ENCODE measurements at places on chromosomes 13 and 19.
A peak's percentile ranks its signal among the peaks of the same experiment; 100 is the strongest.

GRCh38 chr13:95049772-95050171 lies 251.5 kb downstream of the ABCC4 start:
- no peak for DNase-seq

GRCh38 chr13:114283576-114283975 lies 2.2 kb downstream of the UPF3A start:
- no peak for DNase-seq

DNA sequence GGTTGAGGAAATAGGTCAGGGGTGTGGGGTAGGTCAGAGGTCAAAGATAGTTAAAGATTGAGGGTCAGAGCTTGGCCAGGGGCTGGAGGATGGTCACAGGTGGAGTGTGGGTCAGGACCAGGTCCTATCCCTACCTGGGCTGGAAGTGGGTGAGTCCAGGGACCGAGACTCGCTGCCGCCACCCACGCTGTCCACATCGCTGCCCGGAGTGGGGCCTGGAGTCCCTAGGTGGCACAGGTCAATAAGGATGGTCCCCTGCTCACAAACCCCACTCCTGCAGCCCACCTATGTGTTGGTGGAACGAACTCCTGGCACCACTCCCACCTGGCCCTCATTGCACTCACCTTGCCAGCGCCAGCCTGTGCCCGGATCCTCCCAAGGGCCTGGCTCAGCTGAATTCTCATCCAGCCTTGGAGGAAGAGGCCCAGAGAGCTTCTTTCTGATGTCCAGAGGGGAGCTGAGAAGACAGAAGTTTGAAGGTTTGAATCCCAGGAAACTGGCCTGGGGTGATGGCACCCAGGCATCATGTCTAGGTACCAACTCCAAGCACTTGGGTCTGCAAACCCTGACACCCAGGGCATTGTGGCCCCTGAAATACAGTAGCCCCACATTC lies 6.8 kb downstream of the GMIP start:
- no peak for DNase-seq

DNA sequence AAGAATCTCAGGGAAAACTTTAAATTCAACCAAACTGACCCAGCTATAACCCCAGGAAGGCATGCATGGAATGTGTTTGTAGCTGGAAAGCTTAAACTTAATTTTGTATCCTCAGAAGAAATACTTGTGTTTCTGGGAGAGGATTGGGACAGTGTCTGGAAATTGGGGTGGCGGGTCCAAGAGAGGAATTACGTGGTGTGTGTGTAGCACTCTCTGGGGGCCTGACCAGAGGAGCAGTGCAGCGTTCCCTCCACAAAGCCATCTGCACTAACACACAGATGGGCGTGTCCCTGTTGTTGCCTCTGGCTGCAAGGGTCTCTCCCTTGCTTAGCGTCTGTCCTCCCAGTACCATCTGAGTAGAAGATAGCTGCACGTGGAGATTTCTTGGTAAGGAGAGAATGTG lies 6.4 kb downstream of the GARRE1 start:
- no peak for DNase-seq

- DNase-seq = no peak
Observed at GRCh38 chr13:80603351-80603750, 262.4 kb upstream of the SPRY2 start.

GRCh38 chr19:17332677-17333581 lies 1.7 kb downstream of the ANO8 start:
- DNase-seq = no peak

- no peak for DNase-seq
Observed at GRCh38 chr13:23871616-23872220, 17.5 kb downstream of the MIPEP start.

- no peak for DNase-seq
Observed at GRCh38 chr13:42454749-42455148, 119.2 kb upstream of the TNFSF11 start.

DNA sequence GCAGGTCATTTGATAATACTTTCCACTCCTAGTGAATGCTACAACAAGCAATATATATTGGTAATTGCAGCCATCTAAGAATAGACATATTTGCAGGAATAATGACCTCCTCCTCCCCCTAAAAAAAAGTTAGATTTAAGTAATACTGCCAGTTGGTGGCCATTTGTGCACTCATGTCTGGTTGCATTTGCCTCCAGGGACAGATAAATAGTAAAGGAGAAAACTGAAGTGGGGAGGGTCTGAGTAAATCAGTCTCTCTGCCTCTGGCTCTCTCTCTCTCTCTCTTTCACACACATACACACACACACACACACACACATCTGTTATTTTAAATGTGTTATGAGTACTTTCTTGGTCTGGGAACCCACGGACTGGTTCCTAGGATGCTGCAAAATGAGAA lies 125.5 kb upstream of the UQCRFS1 start:
- no peak for DNase-seq

DNA sequence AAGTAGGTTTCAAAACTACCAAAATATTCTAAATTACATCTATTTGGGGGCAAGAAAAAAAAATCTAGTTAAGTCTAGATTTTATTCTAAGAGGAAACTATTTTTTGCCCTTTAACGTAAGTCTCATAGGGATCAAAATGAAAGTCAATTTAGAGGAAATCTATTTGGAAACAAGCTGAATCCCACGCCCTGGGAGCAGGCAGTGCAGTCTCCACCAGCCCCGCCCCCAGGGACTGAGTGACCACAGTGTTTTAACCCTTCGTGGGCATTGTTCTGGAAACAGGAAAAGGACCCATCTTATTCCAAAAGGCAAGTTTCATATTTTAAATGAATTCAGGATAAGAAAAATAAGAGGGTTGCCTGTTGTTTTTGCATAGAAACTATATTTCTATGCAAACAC lies 209.7 kb downstream of the SPRY2 start:
- DNase-seq = no peak

- no peak for DNase-seq
Observed at GRCh38 chr13:106619688-106620555, 52.0 kb upstream of the ARGLU1 start.

DNA sequence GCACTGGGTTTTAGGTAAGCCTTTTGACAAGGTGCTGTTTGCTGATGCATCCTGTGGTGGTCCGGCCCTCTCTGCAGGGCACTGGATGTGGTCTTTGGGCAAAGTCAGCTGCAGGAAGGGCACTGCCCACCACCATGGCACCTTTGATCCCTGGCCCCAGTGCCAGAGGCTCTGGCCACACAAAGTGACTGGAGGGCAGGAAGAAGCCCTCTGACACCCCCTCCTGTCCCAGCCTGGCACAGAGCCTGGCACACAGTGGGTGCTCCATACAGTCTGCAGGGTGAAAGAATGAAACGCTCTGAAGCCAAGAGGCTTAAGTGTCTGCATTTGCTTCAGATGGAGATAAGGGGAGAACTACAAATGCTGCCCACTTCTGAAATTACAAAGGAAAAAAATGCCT lies 47.6 kb upstream of the CNMD start:
- DNase-seq = no peak

GRCh38 chr19:10222201-10222890 lies 8.8 kb downstream of the S1PR2 start:
- no peak for DNase-seq

DNA sequence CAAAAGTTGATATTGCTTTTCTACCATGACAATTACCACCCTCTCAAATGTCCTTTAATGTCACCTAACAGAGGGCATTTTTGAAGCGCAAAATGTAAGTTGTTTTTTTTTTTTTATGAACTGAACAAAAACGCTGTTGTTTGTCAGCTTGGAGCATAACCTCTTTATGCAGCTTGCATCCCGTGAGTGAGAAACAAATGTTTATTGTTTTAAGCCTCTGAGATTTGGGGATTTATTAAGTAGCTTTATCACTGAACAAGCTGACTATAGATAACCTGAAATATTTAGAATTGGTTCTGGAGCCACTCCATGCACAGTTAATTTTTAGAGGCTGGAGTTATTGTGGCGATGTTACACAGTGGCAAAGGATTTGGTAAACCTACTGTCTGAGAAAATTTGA lies 80.1 kb upstream of the ATXN8OS start:
- DNase-seq = no peak

- DNase-seq = no peak
Observed at GRCh38 chr13:30991184-30991583, 58.7 kb downstream of the TEX26 start.

DNA sequence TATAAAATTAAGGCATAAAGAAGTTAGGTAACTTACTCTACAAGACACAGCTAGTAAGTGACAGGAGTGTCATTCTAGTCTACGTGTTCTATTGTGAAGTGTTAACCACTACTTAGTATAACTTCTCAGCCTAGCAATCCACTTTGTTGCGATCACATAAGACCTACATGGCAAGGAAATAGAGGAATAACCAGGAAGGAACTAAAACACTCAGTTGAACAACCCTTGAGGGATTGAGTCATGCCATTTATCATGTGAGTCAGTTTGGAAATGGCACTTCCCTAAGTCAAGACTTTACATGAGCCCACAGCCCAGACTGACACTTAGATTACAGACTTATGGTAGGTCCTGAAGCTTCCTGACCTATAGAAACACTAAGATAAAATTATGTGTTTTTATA lies 279.5 kb upstream of the PCDH20 start:
- DNase-seq = no peak

DNA sequence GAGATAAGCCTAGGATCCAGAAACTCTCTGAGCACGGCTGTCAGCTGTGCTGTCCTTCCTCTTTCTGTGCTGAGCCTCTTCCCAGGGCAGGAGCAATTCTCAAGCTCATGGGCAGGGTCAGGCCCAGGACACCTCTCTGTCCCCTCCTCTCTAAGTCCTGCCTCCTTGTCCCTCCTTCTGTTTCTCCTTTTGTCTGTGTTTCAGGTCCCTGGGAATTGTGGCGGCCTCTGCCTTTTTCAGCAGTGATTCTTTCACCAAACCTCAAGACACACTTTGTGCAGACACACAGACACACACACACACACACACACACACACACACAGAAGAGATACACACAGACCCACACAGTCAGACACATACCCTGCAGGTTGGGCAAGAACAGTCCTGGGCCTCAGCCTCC lies at the start of gene PSG1:
TSS of gene PSG1 (minus strand) at position 101 of the 400 bp plus-strand sequence. CDS start 132 bp downstream, outside the sequence.
- DNase-seq = no peak

GRCh38 chr13:59631271-59631670 lies 532.5 kb downstream of the DIAPH3 start:
- no peak for DNase-seq

DNA sequence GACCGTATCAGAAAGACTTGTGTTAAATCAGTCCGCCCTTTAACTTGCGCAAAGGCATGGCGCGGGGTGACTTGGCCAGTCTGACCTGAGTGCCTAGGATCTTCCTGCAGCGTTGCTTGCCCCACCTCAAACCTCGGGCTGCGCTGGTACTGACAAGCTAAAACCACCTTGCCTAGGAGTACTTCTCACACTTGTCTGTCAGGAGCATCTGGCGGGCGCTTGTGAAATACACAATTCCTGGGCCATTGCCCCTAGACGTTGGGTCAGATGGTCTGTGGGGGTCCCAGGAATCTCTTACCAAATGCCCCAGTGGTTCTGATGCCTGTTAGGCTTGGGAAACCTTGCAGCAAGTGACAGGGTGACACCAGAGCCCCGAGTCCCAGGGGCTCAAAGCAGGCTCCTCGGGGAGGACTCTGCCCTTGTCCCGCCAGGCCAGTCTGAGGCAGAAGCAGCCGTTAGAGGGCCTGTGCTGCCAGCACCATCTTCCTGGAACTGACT lies 12.9 kb downstream of the CEBPG start:
- no peak for DNase-seq

GRCh38 chr13:49265822-49266221 lies 18.1 kb downstream of the CDADC1 start:
- no peak for DNase-seq

DNA sequence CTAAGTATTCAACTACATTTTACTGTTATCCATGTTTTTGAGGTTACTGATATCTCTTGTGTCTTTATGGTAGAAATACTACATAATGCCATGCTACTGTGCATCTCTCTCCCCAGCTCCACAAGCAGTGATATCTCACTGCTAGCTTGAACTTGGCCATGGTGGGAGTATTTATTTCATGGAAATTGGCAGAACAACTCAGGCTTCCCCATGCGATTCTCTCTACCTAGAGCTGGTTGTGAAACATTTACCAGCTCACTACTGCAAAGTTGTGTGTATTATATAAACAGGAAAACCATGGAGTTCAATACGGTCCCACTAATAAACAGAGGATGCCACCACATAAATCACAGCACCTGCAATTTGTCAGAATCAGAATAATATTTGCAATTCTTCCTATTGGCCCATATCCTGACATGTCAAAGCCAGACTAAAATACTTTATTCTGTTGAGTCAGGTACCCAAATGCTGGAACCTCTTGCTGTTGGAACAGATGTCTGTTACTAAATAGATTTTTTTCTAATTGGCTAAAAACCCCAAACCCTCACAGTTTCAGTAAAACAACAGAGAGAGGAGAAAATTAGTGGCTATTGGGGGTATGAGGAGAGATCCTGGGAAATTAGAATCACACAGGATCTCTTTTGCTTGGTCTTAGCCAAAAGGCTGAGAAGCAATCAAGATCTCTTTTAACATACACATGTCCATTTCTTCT lies 91.4 kb upstream of the SLC10A2 start:
- no peak for DNase-seq

DNA sequence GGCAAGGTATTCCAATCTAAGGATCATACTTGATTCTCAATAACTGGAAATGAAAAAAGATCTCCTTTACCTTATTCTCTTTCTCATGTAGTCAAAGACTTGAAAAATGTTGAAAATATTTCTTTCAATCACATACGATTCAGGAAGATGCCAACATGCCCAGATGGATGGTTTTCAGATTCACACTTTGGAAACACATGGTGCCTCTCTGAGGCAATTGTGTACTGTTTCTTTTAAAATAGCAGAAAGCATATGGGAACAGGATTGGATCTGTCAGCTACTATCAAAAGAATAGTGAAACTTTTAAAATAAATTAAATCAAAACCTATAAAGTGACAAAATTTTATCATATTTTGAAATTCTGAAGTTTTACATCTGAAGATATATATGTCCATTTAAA lies 222.4 kb downstream of the SPRY2 start:
- no peak for DNase-seq

- peak; percentile 43 for DNase-seq
Observed at GRCh38 chr19:40803857-40804782, 5.1 kb downstream of the EGLN2 start.

DNA sequence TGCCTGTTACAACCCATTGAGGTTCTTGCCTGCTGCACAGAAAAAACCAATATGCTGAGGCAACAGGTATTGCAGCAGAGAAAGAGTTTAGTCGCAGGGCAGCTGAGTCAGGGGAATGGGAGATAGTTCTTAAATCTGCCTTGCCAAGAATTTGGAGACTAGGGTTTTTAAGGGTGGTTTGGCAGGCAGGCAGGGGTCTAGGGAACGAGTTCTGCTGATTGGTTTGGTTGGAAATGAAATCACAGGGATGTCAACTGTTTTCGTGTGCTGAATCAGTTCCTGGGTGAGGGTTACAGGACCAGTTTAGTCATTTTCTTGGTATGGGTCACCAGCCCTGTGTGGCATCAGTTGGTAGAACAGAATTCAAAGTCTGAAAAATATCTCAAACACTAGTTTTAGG lies 36.6 kb downstream of the PDS5B start:
- no peak for DNase-seq

GRCh38 chr19:2663920-2664571 lies 38.4 kb downstream of the GNG7 start:
- DNase-seq = no peak

GRCh38 chr13:72255908-72256307 lies 388.9 kb upstream of the DACH1 start:
- no peak for DNase-seq

GRCh38 chr13:100536643-100537180 lies 51.9 kb downstream of the GGACT start:
- no peak for DNase-seq

GRCh38 chr13:110377826-110378201 lies 70.7 kb downstream of the COL4A2 start:
- no peak for DNase-seq

All from stimulated activated CD4-positive, alpha-beta T cell treated with anti-CD3 and anti-CD28 coated beads, Interleukin-15, amount 100 ng/mL, for 1 hour (primary cell).